ENCODE measurements at places on chromosomes 1 and 21.
A peak's percentile ranks its signal among the peaks of the same experiment; 100 is the strongest.

GRCh38 chr1:69738458-69739250 lies 170.9 kb downstream of the LRRC7 start:
- no peak for DNase-seq

GRCh38 chr1:45677751-45678245 lies 8.5 kb downstream of the GPBP1L1 start:
- no peak for DNase-seq

DNA sequence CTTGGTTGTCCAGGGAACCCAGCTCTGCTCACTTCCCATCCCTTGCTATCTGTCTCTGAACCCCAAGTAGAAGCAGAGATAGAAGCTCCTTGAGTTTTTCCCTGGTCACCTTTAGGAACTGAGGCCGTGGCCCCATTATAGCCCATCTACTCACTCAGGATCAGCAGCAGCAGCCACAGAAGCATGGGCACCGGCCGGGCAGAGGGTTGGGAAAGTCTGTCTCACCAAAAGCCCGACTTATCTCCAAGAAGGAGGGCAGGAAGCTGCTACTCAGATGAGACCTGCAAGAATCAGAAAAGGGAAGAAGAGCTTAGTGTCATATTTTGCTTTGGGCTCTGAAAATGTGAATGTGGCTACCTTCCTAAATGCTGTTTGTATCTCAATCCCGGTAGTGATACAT lies 264 bp downstream of the FCRL3 start:
- no peak for DNase-seq

- DNase-seq: no peak
Observed at GRCh38 chr1:115138271-115138670, 49.0 kb upstream of the TSPAN2 start.

GRCh38 chr1:10736634-10737586 lies 59.5 kb downstream of the CASZ1 start:
- DNase-seq: no peak

- no peak for DNase-seq
Observed at GRCh38 chr1:198640174-198640573, 1.3 kb downstream of the PTPRC start.

GRCh38 chr21:45593162-45594022 lies 50.1 kb upstream of the PCBP3 start:
- DNase-seq: no peak

DNA sequence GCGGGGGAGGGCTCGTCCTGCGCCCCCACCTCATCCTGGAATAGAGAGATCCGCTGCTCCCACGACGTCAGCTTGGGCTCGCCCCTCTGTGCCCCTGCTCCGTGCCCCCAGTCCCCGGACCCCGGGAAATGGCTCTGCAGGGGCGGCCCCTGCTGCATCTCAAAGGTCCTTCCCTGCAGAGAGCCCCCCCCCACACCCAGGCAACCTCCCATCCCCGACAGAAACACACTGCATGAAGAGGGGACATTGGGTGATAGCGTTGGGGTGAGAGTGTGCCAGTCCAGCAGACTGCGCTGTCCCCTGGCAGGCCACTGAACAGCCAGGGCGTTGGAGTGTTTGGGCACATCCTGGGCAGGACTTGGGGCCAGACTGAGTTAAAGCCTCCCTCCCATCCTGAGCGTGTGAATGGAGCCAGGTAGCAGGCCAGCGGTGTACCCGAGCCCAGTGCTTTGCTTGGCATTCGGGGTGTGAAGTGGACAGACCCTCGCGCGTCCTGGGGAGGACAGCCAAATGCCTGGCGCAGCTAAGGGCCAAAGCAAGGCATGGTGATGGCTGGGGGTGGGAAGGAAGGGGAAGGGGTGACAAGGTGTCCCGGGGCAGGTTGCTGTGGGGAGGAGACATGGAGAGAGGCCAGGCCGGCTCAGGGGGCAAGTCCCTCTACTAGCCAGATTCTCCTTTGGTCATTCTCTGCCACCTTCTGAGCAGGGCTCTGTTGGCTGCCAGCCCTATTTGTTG lies 633 bp upstream of the ETNK2 start:
- no peak for DNase-seq

DNA sequence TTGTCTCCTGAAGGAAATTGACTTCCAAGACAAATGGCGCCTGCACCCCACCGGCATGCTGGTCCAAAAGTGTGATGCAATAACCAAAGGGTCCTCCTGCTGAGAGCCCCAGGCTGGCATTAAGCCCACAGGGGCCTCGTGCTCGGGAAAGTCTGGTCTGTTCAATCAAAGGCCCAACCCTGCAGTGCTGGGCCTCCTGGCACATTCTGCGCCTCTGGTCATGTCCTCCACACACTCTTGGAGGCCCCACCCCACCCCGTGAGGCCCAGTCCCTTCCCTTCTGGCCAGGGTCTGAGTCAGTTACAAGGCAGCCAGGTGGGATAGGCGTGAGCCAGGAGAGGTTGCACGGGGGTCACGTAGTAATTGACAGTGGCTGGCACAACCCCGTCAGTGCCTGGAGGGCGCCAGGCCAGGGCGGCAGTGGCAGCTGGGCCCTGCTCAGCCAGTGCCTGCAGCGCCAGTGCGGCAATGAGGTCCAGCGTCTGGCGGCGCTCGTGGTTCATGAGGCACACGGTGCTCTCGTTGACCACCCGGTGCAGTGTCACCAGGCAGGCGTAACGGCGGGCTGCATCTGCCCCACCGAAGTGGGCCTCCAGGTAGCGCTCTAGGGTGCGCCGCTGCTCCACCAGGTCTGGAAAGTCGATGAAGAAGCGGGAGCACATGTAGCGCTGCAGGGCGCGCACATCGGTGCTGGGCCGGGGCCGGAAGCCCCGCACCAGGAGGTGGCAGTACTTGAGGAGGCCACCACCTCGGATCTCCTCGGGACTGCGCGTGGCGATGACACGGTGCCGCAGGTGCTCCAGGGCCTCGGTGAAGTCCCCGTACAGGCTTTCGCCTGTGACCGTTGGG lies 6.8 kb downstream of the TENT5B start:
- no peak for DNase-seq

GRCh38 chr1:208002672-208003071 lies 91.7 kb upstream of the CD34 start:
- DNase-seq: no peak

- no peak for DNase-seq
Observed at GRCh38 chr1:51569284-51570062, 47.4 kb upstream of the OSBPL9 start.

DNA sequence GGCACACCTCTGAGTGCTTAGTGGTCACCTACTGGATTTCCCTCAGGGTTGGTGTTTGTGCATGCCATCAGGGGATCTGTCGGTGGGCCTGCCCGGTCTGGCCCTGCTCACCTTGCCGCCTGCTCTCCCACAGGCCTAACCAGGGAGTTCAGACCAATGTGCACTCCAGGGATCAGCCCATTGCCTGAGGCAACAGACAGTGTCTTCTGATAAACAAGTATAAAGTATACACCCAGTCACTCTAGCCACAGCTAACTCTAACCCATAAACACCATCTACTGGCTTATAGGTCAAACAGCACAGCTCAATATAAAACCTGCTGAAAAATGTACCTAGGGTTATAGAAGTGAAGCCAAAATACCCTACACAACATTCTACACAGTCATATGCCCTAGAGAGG lies 1300.0 kb downstream of the PLA2G4A start:
- no peak for DNase-seq

- no peak for DNase-seq
Observed at GRCh38 chr21:41508415-41509144, 622 bp upstream of the TMPRSS2 start.

- DNase-seq: no peak
Observed at GRCh38 chr1:226428348-226428747, 20.5 kb upstream of the PARP1 start.

- peak; percentile 30 for DNase-seq
Observed at GRCh38 chr1:3443807-3444206, 10.7 kb upstream of the ARHGEF16 start.

DNA sequence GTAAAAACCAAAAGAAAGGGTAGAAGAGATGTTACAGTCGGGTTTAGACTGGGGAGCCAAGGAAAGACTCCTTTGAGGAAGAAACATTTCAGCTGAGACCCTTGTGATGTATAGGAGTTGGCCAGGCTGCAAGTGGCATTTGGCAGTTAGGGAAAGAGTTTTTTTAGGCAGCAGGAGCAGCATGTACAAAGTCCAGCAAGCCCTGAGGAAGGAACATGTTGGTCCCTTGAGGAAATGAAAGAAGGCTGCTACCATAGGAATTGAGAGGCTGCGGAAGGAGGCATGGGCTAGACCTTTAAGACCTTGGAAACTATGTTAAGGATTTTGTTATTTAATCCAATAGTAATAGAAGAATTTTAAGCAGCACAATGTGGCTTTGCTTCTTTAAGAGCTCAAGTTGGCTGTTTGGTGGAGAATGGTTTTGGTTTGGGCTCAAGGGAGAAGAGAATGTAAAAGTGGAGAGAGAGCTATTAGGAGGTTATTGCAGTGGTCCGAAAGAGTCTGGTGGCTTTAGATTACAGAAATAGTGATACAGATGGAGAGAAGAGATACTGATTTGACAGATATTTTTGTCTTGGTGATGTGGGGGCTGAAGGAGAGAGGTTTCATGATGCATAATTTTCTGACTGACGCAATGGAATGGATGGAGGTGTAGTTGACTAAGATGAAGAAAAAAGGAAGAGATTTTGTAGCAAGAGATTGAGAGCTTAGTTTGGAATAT lies 26.6 kb downstream of the SMAP2 start:
- no peak for DNase-seq

DNA sequence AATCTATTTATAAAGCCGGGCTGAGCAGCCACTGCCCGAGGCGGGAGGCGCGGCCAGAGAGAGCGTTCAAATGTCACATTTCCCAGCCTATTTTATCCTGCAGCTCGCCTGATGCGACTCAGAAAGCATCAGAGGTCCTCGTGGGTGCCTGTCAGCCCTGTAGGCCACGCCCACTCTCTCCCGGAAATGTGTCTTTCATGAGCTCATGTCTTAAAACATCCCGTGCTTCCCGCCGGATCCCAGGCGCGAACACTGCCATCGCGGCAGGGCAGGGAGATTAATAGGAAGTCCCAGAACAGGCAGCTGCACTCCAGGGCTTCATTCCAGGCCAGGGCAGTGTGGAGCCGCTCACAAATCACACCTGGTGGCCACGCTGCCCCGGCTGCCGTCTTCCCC lies 117.5 kb downstream of the PRDM16 start:
- DNase-seq: no peak

- DNase-seq: peak; percentile 52
Observed at GRCh38 chr21:32770871-32771523, 558 bp downstream of the PAXBP1 start.

DNA sequence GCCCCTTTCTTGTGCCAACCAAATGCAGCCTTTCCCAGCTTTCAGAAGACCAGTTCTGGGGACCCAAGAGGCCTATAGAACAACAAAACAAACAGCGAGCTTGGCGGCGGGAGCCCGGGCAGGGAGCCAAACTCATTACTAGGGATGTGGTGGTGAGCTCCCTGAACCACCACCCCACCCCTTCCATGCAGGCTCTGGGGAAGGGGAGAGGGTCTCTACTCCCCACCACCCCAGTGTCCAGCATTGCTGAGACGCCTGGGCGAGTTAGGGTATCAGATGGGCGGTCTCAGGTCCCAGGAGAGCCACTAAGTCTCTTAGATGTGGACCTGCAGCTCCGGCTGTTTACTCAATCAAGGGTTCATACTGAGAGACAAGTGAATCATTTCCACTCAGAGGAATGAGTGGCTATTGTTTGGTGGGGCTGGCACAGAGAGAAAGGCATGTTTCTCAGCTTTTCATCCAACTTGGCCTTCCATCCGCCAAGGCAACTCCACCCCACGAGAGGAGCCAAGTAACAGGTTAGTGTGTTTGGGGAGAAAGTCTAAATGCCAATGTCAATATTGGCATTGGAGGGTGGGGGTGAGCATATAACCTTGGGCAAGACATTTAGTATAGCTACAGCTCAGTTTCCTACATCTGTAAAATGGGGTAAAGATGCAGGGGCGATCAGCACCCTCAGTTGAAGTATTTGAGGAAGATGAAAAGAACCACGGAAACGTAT lies 40.9 kb downstream of the PLXNA2 start:
- peak; percentile 51 for DNase-seq

DNA sequence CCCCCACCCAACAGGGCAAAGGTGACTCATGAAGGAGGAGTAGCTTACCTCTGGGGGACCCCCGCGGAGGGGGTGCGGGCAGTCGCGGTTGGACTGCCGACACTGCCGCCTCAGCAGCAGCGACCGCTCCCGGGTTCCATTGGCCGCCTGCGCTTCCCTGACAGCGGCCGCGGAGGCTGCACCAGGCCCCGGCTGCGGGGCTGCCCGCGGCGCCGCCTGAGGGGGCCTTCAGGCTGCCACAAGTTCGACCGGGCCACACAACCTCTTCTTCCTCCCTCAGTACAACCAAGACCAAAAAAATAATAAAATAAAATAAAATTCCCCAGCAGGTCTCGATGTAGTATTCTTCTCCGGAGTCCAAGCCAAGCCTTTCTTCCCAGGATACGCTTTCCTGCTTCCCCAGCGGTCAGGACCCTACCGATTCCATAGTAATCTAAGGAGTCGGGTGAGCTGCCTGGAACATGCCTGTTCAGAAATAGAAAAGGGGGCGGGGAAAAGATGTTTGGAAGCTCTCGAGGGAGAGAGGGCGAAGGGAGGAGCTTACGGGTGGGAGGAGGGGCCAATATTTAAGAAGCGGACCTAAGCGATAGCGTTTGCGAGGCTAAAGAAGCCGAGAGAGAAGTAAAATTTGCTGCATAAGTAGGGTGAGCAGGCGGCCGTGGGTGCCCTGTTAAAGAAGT lies at the start of gene PI4KB:
Gene PI4KB, minus strand, starts transcription at position 194 of the 680 bp plus-strand sequence. CDS start 10,935 bp downstream, outside the sequence.
- DNase-seq: peak; percentile 100

GRCh38 chr1:26471498-26472319 lies 531 bp upstream of the HMGN2 start:
- peak; percentile 84 for DNase-seq

DNA sequence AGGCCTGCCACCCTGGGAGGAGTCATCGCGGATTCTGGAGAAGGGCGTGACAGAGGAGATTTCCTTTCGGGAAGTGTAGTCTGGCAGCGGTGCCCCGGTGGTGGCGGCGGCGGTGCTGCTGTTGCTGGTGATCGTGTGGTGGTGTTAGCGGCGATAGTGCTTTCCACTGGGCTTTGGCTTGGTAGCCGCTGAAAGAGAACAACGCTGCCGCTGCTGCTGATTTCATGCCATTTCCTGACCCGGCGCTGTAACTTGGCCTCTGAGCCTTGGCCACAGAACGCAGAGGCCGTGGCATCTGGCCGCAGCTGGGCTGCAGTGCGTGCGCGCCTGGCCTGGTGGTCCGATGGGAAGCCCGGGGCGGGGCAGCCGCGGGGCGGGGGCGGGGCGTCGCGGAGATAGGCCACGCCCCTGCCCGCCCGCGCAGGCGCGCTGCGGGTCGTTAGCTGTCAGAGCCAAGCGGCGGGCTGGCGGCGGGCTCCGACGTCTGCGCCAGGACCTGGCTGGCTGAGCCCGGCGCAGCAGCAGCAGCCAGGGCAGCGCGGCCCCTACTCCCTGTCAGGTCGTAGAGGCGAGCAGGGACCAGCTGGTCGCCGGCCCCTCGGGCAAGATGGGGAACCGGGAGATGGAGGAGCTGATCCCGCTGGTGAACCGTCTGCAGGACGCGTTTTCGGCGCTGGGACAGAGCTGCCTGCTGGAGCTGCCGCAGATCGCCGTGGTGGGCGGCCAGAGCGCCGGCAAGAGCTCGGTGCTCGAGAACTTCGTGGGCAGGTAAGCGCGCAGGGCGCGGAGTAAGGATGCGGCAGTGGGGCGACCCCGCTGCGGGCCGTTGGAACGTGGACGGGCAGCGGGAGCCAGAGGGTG lies at the start of gene DNM3:
Gene DNM3, plus strand, starts transcription at position 449 of the 861 bp plus-strand sequence. Its CDS starts 159 bp downstream, at position 608.
- DNase-seq: peak; percentile 96

GRCh38 chr1:87513966-87514660 lies 185.4 kb downstream of the LMO4 start:
- no peak for DNase-seq
